Activated T-helper 1 cell treated with Interleukin-2 at 50 U/mL for 16 hours (primary cell): ENCODE measurements at places on chromosomes 2 and 18.

- DNase-seq: no peak
Measured at GRCh38 chr2:21727101-21727500, 603.3 kb downstream of the TDRD15 start.

DNA sequence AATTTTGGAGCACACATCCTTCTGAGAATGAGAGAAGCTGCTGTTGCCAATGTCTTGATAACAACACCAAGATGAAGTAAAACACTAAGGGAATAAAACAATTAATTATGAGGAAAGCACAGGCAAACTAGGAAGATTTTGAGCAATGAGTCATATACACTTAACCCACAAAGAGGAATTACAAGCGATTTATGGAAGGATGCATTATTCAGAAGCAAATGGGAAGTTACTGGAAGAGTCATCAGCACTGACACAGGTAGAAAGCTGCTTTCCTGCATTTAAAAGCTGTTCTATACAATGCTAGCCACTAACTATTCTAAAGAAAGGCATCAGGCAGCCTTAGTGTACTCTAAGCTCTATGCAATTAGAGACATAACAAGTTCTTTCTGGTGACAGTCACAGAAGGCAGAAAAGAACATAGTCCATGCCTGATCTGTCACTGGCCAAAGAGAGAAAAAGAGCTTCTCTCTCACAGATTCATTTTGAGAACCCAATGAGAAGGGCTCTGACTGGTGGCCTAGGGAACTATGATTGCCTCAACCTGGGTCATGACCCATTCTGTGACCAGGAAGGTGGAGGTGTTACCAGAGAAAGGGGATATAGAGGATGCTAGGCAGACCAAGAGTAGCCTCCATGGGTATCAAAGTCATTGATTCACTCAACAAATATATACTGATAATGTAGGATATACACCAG, 45.4 kb downstream of the M1AP start:
- no peak for DNase-seq

- no peak for DNase-seq
Measured at GRCh38 chr2:227774011-227774624, 28.4 kb downstream of the SCYGR8 start.

DNA sequence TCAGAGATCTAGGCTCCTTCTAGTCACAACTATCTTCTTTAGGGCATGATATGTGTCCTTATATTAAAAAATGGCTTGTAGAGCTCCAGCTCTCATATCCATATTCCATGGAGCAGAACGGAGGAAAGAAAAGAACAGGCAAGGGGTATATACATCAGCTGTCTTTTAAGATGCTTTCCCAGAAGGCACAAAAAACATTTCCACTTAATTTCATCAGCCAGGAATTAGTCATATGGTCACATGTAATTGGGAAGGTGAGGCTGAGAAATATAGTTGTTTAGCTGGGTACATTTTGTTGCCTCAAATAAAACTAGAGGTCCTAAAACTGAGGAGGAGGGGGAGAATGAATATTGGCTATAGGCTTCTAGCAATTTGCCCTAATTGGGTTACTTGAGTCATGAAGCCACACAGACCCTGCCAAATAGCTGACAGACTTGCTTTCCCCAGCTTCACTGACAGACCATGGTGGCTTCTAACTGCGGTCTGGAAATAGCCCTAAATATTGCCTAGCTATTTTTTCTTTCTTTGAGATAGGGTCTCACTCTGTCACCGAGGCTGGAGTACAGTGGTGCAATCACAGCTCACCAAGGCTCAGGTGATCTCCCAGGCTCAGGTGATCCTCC, 20.0 kb downstream of the MAIP1 start:
- no peak for DNase-seq

GRCh38 chr2:46177461-46178089, 119.6 kb upstream of the EPAS1 start:
- no peak for DNase-seq

GRCh38 chr2:135130751-135131150, 78.7 kb downstream of the RAB3GAP1 start:
- DNase-seq: no peak

GRCh38 chr2:119254601-119255080, 31.0 kb downstream of the STEAP3 start:
- no peak for DNase-seq

- no peak for DNase-seq
Measured at GRCh38 chr2:164134336-164134735, 398.5 kb upstream of the FIGN start.

DNA sequence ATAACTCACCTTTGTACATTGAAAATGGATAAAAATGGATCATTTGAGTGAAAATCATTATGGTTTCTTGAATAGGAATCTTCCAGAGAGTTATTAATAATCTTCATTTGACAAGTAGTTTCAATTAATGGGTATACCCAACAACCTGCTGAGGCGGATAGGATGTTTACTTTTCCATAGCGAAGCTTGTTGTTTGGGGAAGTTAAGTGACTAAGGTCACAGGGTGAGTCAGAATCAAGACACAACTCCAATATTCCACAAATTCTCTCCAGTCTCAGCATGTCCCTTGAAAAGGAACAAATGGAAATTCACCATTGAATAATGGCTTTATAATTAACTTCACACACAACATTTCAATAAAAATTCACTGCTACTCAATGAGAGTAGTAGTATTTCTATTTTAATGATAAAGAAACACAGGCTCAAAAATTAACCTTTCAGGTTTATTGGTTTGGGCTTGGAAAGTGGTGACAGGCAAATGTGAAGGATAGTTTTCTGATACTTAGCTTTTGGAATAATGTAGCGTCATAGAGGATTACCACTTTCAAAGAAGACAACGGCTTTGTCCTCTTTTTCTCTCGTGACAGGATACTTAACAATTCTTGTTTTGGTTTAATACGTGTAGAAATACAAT, 211.3 kb downstream of the GPD2 start:
- DNase-seq: no peak

DNA sequence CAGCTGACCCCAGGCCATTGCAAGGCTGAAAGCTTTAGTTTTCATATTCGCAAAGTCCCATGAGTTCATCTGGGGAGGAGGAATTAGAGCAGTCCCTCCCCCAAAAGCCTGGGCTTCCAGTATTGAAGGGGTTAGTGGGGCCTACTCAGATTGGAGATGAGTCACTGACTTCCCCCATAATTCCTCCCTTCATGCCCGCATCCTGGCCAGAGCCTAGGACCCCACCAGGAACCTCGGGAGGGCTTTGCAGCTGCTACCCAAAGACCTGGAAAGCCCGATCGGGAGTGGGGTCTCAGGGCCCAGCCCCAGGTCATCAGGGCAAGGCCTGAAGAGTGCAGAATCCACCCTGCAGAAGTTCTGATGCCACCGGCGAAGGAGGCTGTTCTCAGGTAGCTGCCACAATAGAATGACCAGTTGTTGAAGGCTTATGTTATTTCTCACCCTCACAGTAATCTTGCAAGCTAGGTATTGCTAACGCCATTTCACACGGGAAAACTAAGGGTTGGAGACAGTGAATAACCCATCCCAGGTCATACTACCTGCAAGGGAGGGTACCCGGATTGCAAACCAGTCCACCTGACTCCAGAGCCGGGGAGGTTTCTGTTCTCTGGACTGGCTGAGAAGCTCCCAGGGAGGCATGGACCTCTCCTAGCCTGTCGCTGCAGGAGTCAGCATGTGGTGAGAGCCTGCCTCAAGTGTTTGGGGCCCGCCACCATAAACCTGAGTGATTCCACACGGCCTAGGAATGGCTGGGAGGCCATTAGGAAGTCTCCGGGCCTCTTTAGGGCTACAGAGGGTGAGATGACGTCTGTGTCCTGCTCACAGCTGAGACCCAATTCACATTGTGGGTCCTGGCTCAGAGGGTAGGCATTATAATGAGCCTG, 5.8 kb upstream of the ARID5A start:
- no peak for DNase-seq

DNA sequence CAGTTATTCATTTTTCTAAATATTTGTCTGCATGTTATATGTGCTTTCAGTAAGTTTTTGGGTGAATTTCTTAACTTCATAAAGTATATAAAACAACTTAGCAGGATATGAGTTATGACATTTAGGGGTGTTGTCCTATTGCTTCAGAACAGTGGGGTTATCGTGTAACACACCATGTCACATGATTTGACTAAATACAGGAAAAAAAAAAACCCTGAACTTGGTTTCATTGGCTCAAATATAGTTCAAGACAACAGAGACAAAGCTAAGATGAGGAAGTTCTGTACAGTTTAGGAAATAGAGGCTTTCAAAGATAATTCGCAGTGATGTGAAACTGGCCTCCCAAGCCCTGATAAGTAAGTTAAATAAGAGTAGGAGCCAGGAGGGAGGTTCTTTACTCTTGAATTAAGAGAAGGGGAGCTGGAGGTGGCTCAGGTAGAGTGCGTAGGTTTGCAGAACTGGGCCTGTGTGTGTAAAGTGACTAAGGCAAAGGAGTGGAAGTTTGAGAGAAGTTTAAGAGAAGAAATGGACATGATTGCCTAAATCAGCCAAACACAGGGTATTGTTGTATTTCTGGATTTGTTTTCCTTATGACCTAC, 53.9 kb downstream of the LIMS1 start:
- no peak for DNase-seq

- DNase-seq: no peak
Measured at GRCh38 chr2:35168351-35168750, 1187.2 kb upstream of the CRIM1 start.

DNA sequence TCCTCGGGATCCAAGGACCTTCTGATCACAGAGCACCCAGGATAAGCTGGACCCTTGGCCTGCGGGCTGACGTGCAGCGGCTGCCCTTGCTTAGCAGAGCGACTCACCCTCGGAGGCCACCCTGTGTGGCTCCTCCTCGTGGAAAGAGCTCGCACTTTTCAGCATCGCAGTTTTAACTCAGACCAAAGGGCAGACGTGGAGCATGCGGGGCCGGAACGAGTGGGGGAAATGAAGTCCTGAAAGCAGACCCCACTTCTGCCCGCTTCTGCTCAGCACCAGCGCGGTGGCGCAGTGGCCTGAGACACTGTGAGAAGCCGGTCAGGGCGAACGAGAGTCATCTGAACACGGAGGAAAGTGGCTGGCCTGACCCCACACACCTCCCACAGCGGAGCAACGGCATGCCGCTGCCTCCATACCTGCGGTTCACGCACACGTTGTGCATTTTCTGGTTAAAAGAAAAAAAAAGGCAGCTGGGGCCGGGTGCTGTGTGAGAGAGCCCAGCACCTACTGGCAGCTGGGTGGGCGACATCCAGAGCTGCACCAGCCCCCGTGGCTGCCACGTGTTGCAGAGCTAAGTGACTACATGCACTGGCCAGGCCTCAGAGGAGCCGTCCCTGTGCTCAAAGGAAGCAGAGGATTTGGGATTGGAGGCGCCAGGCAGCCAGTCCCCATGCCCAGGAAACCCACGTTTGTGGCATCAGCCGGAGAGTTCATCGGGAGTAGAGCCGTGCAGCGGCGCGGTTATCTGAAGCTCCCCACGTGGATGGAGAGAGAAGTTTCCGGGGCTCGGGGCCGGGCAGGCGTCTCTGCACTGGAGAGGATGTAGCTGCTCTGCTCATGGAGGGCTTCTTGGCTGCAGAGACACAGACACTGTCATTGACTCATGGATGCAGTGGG, 89.7 kb downstream of the USP40 start:
- DNase-seq: no peak

- DNase-seq: no peak
Measured at GRCh38 chr2:22274661-22275060, 1110.3 kb upstream of the KLHL29 start.

GRCh38 chr18:79411614-79412526, 16.1 kb downstream of the NFATC1 start:
- DNase-seq: no peak

- DNase-seq: no peak
Measured at GRCh38 chr2:19419211-19419880, 60.9 kb upstream of the OSR1 start.

DNA sequence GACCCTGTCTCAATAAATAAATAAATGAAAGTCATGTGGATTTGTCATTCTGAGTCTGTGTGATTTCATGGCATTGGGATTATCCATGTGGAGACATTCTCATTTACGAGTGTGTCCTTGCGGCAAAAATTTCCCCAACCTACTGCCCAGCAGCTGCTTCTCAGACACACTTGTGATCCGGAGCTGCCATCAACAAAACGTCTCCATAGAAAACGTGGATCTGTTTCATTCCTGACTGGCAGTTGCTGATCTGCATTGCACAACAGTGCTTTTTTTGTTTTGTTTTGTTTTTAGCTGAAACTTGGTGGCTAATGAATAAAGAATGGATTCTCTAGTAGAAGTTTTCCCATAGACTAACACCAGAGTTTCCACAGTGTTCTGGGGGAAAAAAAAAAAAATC, 74.7 kb downstream of the TGIF1 start:
- DNase-seq: no peak

GRCh38 chr18:64171576-64171975, 22.7 kb upstream of the LINC00305 start:
- no peak for DNase-seq

GRCh38 chr2:31237348-31238017, 3.5 kb downstream of the EHD3 start:
- DNase-seq: no peak

DNA sequence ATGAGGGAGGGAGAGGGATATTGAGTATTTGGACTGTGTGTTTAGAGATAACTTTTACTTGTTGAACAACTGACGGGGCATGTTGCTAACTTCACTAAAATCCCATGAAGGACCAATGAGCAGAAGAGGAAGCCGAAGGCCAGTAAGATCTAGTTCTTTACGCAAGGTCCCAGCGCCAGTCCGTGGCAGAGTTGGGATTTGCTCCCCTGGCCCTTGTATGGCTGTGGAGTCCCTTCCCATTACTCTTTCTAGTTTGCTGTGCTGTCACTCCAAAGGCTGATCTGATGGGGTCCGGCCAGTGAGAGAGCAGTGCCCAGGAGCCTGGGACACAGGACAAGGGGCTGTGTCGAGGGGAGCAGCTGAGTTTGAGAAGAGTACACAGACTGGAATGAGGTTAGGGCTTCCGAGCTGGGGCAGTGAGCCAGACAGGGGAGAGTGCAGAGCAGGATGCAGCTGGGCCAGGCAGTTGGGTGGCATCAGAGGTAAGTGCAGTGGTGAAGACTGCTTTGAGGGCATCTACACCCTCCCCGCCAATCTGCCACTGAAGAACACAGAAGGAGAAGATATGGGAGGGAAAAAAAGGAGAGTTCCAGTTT, 692.9 kb upstream of the HS6ST1 start:
- no peak for DNase-seq

GRCh38 chr2:119169717-119170116, 11.2 kb upstream of the C1QL2 start:
- DNase-seq: no peak

- DNase-seq: no peak
Measured at GRCh38 chr2:27729198-27729597, 42.3 kb upstream of the MRPL33 start.

GRCh38 chr2:225841314-225841713, 441.8 kb downstream of the NYAP2 start:
- no peak for DNase-seq

GRCh38 chr2:170204298-170204951, 26.5 kb downstream of the MYO3B start:
- DNase-seq: no peak

DNA sequence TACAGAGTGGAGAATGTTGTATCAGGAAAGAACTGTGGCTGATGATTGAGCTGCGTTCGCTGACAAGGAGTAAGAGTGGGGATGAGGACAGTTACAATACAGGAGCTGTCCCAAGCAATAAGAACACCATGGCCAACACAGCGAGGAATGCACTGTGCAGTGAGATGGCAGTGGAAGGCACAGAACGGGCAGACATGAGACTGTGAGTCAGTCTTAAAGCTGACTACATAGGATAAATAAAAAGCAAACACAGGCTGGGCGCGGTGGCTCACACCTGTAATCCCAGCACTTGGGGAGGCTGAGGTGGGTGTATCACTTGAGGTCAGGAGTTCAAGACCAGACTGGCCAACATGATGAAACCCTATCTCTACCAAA, 89.8 kb downstream of the CABYR start:
- DNase-seq: no peak
